ENCODE measurements at places on chromosomes 2 and 18.

DNA sequence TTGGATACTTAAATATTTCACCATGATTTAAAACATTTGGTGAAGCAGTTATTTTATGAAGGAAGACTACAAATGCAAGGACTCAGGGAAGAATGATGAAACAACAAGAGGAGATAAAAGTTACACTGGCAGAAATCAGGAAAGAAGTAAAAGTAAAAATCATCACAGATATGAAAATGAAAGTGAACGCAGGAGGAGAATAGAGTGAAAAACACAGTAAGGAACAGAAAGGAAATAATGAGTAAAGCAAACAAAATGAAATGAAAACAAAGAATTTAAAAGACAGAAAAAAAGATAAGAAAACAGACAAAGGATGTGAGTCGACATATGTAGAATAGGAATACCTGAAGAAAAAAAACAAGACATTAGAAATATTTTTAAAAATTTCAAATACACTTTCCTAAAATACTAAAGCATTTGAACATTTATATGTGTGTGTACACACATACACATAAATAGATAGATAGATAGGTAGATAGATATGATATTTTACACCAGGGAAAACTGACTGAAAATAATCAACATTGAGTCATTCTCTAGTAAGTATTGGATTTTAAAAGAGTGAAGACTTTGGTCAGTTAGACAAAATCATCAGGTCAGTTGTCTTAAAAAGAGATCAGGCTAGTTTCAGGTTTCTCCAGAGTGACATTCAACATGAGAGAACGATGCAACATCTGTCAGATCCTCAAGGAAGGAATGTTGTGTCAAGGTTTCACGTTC, 12.1 kb upstream of the KDSR start:
- no peak for DNase-seq

GRCh38 chr2:122322815-122323214, 567.4 kb downstream of the TSN start:
- no peak for DNase-seq

- no peak for DNase-seq
Observed at GRCh38 chr2:88074854-88075292, 7.2 kb downstream of the SMYD1 start.

- no peak for DNase-seq
Observed at GRCh38 chr2:215392687-215393270, 43.1 kb downstream of the FN1 start.

DNA sequence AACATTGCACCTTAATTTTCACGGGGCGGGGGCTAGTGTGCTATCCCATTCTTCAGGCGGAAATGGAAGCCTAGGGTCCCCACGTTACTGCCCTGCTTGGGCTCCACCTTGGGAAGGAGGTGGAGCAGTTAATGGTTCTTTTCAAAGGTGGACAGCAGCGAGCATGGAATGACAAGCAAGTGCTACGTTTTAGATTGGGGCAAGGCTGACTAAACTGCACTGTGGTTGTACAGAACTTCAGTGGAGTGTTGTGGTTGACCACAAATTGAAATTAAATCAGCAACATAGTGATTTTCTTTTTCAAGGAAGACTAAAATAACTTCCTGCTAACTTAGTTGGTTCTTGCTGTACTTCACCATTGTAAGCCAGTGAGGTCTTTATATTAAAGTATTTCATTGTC, 47.0 kb downstream of the CHRNA1 start:
- DNase-seq: no peak

DNA sequence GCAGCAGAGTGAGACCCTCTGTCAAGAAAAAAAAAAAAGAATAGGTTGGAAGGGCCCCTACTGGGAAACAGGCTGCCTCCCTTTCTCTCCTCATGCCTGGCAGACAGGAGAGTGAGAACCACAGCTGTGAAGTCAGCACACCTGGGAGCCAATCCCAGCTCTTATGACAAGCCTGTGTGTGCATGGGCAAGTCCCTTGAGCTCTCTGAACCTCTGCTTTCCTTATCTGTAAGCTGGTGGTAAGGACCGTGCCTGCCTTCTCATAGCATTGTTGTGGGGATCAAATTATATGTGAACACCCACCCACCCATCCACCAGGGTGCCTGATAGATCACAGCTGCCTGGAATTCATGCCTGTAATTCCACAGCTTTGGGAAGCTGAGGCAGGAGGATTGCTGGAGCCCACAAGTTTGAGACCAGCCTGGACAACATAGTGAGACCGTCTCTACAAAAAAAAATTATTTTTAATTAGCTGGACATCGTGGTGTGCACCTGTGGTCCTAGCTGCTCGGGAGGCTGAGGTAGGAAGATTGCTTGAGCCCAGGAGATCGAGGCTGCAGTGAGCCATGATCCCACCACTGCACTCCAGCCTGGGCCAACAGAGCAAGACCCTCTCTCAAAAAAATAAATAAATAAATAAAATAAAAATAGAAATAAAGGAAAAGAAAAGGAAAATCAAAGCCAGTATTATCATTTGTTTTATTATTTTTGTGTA, 66.9 kb upstream of the MCFD2 start:
- DNase-seq: no peak

GRCh38 chr2:187874786-187875185, 320.6 kb upstream of the TFPI start:
- no peak for DNase-seq

GRCh38 chr2:27261241-27261925, 1.5 kb downstream of the SLC30A3 start:
- DNase-seq: no peak

GRCh38 chr2:160267692-160268091, 67.6 kb upstream of the ITGB6 start:
- no peak for DNase-seq

DNA sequence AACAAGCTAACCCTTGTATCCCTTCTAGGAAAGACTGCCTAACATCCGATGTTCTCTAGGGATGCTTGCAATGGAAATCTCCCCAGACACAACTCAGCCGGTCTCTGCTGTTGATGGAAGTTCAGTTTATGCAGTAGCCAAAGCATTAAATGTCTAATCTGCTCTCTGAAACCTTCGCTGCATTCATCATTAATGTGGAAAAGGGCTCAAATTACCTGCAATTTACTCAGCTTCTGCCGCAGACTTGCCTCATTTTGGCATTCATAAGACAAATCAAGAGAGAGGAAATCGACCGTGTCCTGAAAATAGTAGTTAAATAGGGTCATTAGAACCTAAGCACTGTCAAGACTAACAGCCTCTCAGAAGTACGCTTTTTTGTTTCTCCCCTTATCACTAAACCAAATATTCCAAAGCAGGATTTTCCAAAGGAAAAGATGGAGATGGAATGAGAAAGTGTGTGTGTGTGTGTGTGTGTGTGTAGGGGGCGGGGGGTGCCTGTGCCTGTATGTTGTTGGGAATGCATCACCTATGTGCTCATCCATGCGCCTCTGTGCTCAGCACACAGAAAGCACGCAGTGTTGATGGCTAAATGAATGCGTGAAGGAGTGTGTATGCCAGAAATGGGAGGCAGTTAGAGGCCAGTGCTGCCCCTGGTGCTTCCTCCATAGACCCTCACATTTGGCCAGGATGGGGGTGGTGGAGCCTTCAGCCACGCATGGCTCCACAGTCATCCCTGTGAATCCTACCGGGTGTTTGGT, 7.4 kb downstream of the LCT start:
- DNase-seq: no peak

GRCh38 chr2:233789554-233789953, 11.4 kb downstream of the MROH2A start:
- DNase-seq: no peak

DNA sequence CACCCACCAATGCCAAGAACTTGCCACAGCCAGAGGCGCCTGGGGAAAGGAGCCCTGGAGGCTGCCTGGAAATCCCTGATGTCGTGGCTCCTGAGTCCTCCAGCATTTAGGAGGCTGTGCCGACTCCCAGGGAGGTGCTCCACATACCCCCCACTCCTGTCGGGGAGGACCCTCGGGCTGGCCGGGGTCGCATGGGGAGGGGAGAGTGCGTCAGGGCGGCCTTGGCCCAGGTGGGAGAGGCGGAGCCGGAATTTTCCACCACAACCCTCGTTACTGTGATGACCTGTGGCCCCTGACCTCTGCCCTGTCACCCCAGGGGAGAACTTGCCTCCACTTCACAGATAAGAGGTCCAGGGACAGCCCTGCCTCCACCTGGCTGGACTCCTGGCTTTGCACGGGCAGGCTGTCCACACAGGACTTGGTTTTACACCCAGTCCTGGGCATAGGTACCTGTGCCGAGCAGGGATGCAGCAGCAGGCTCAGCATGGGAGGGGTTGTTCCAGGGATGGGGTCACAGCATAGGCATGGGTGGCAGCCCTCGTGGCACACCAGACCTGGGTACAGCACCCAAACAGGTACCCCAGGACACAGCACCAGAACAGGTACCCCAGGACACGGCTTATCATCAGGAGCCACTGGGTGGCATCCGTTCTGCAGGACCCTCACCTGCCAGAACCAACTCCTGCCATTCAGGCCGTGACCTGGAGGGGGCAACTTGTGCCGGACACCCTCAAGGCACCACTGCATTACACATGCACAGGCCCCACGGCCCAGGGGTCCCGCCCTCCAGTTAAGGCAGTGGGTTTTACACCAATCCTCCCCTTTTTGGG, 12.3 kb upstream of the AGXT start:
- no peak for DNase-seq

GRCh38 chr18:13800505-13801259, 23.3 kb upstream of the MC5R start:
- peak; percentile 83 for DNase-seq

DNA sequence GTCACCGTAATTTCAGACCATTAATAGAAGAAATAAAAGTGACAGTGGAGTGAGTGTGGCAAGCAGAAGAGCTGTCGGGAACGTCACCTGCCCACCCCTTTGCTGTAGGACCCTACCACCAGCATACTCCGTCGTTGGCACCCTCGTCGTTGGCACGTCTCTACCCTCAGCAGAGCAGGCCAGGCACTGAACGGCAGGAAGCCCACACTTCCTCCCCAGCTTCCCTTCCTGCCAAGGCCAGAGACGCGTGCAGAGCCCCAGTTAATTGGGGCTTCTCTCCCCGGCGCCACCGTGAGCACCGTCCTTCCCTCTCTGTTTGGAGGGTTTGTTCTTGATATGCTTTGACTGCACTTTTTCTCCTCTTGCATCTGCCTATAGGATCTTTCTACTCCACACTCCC, 27.0 kb upstream of the NFATC1 start:
- no peak for DNase-seq

DNA sequence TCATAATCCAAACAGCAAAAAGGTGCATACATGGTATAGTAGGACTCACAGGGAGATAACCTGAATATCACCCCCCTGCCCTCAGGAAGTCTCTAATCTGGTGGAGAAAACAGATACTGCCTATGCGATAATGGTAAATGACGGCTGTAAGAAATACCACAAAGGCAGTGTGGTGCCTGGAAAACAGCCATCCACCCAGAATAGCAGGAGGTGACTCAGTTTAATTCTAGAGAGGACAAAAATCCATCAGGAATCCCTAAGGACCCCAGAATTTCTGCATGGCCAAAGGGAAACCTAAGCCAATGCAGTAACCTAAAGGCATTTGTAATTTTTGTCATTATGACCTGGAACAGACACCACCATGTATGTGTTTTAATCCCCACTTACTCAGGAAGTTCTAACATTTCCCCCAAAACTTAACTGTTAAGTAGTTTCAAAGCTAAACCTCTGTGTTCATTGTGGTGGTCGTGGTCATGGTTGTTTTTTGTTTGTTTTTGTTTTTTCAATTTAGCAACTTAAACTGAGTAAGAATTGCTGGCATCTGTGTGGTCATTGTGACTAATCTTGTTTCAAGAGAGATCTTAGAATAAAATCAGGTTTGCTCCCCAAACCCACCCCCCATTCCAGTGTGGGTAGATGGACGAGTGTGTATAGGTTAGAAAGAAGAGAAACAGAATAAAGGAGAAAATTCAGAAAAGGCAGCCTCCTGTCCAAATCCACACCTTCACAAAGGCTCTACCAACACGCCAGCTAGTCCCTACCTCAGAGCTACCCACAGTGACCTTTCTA, 121.5 kb upstream of the CDCA7 start:
- DNase-seq: no peak

DNA sequence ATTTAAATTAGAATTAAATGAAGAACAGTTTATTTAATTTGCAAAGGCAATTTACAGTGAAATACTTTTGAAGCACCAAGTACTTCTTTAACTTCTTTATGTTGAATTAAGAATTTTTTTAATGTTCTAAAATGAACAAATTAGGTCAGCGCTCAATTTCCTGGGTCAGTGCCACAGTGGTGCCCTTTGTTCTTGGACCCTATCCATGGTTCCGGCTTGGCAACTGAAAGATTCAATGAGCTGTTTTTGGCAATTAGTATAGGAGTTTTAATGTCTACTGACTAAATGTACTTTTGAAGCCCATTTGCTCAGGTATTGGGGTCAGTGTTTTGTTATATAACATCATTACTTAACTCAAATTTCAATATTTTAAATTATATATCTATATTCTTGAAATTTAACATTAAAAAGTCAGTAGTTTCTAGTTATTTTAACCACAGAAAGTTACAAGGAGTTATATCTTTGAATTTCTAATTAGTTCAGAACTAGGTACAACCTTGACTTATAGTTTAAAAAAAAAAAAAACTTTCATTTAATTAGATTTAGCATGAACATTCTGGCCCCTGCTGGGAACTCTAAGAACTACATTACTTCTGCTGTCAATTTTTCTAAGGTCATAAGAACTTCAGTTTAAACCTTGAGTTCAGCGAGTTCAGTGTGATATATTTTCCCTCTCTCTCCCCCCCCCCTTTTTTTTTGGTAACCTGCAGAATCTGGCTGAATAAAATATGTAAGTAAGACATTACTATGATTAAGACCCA, 7.6 kb upstream of the MSTN start:
- DNase-seq: no peak

DNA sequence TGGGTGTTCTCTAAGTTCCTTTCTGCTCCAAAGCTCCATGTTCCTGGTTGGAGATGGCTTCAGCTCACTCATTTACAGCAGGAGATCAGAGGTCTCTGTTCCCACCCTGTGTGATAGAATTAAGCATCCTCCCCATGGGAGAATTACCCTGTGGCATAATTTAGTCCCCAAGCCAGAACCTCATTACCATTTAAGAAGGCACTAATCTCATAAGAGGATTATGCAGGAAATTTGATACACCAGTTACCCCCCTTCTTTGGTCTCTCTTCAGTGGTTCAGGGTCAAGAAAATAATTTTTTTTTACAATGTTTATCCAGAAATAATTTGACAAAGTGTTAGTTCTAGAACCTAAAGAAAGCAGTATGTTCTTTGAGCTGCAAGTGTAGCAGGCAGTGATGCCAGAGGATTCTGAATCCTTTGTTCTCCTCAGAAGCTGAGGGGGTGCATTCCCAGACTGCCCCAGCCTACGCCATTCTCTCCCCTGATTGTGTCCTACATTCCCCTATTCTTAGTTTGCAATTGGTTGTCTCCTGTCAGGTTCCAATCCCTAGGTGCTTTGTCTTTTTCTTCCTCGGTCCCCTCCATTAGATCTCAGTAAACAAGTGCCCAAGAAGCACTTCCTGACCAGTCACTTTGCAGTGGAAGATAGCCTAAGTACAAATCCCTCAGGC, 163.6 kb downstream of the PRKCE start:
- no peak for DNase-seq

GRCh38 chr2:180553094-180553715, 427.2 kb upstream of the UBE2E3 start:
- no peak for DNase-seq

GRCh38 chr18:50395093-50395492, 20.2 kb downstream of the SKA1 start:
- no peak for DNase-seq

- DNase-seq: peak; percentile 61
Observed at GRCh38 chr2:74267068-74267467, 68.7 kb downstream of the MTHFD2 start.

GRCh38 chr2:216371721-216372702, at the start of gene MARCHF4:
TSS of gene MARCHF4 (minus strand) at chr2:216372483. CDS start at chr2:216370260, 2,223 bp downstream.
- peak; percentile 65 for DNase-seq
